Stimulated activated CD4-positive, alpha-beta T cell treated with anti-CD3 and anti-CD28 coated beads, Interleukin-12 subunit alpha, Interleukin-12 subunit beta, amount 100 ng/mL, for 4 hours (primary cell): ENCODE measurements at places on chromosomes 2 and 18.

DNA sequence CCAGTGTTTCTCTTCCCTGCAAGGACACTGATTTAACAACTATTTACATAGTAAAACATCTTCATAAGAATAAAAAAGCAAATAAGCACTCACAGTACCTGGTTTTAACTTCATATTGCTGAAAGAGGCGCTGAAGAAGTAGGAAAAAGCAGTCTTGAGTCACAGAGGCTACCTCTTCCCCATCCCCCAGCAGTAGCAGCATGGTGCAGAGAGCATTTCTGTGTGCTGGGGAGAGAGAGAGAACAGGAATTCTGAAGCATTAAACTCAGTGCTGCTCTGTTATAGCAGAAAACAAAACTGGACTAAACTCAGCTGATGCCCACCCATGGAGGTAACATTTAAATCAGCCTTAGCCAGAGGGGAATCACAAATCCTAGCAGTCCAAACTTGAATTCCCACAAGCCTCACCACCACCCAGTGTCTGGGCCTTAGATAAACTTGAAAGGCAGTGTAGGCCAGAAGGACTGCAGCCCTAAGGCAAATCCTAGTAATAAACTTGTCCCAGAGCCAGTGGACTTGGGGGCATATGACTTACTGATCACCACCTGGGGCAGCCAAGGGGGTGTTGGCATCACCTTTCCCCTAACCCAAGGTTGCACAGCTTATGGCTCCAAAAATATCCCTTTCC, 321.8 kb upstream of the CWC22 start:
- no peak for DNase-seq

- no peak for DNase-seq
Observed at GRCh38 chr18:50548160-50548559, 11.7 kb upstream of the MAPK4 start.

DNA sequence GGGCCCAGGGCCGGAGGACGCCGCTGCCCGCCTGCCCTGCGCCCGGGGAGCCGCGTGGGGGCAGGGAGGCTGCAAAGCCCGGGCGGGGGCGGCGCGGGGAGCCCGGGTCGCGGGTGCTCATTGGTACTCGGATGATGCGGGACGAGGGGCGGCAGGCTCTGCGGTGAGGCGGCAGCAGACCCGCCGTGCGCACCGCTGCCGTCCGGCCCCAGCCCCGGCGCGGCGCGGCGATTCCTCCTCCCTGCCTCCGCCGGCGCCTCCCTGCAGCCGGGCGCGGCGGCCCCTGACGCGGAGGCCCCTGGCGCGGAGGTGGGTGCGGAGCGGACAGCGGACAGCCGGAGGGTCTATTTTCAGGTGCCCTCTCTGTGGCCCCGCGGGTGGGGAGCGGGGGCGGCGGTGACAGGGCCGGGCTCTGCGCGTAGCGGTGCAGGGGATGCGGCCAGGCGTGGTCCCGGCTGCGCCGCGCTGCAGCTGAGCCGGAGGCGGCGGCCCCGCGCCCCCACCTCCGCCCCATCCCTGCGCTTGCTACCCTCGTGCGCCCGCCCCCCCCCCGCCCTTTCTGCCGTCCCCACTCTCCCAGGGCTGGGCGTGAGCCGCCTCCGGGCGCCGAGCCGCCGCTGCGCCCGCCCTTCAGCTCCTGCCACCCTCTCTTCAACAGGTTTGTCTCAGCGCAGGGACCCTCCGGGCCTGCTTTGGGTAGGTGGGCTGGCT, 640 bp downstream of the SPTBN1 start:
- peak; percentile 7 for DNase-seq

DNA sequence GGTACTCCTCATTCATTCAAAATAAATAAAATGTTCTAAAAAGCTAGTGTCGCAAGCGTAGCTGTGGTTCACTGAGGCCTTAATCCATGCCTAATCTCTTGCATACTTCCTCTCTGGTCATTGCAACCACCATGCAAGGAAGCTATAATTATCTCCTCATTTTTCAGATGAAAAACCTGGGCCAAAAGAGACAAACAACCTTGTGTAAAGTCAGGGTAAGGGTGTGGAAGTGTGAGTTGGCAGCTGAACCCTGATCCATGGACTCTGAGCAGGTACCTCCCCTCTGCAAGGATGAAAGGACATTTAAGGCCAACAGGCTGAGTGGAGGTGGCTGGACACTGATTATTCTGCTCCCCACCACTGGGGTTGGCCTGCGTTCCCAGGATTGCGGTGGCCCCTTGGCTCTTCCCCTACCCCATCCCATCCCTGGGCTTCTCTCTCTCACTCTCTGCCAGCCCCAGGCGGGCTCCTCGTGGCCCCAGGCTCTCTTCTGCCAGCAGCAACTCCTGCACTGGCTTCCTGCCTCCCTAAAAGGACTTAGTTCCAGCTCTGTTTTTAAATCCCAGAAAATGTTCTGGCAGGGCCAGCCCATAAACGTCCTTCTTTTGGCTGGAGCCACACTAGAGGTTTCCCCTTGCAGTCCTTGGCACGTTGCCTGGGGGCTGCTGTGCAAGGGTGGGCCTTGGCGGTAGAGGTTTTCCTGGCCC, 72.0 kb upstream of the AFF3 start:
- DNase-seq: no peak

GRCh38 chr2:145530653-145531052, 1010.7 kb upstream of the ZEB2 start:
- DNase-seq: no peak

DNA sequence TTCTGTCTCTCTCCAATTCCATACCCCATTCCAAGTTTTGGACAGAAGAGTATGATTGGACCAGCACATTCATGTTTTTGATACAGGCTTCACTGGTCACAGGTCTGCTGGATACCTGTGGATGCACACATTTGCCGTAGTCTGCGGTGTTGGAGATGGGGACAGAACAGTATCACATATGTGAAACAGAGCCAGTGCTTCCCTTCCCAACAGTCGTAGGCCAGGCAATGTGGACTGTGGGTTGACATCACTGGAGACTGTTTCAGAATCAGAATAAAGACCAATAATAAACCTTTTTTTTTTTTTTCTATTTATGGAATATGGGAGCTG, 18.7 kb downstream of the ACSL3 start:
- DNase-seq: no peak

DNA sequence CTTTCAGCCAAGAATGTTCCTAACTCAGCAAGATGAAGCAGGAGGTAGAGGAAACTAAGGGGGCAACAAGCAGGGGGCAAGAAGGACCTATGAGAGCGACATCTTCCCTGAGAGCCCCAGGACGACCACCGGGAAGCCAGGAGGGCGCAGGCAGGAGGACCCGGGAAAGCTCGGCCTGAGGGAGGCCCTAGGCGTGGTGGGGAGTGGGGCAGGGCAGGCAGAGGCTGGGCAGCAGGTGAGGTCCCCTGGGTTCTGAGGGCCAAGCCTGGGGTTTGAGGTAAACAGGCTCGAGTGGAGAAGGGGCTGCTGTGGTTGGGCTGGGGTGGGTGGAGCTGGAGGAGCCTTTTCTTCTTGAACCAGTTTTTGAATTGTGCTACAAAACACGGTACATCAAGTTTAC, 1.3 kb upstream of the ALPI start:
- DNase-seq: no peak

GRCh38 chr2:174614261-174614660, 16.7 kb upstream of the WIPF1 start:
- no peak for DNase-seq

DNA sequence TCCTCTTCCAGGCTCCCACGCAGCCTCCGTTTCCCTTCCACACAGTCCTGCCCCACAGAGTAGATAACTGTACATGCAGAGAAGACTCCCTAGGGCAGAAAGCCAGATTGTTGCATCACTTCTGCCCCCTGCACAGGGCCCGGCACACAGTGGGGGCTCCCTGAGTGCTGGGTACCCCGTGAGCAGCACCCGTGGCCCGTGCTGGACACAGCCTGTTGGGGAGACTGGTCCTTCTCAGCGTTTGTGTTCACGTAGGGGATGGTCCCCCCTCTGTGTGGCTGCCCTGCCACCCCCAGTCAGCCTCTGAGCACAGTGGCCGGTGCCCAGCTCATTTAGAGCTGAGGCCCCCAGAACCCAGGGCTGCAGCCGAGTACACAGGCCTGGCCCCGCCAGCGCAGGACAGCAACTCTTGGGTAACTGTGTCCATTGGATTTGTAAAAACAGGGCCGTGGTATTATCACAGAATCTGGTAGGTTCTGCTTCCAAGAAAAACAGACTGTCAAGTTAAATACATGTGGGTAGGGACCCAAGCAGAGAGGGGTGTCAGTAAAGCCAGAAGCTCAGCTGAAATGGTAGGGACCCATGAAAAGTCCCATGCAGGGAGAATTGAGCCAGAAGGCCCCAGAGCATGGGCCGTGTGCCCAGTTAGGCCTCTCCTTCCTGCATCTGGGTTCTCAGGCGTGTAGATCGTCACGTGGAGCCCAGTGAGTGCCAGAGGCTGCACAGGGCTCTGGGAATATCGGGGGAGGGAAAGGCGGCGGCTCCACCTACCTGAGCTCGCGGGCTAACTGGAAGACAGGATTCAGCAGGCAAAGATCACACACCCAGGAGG, 257.3 kb downstream of the ATAD2B start:
- DNase-seq: no peak

DNA sequence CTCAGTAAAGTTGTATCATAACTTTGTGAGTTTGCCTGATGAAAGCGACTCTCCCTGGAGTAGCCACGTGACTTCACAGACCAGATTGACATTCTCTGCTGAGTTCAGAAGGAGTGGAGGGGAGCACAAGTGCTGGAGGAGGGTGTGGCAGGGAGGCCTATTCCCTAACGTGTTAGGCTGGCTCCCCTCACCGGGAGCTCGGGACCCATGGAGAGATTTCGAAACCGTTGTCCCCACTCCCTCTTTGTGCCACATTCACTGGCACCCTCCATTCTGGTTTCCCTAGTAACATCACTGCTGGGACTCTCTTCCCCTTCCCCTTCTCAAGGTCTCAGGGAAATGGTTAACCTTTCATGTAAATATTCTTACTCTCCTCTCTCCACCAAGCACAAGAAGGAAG, 279.9 kb downstream of the ALPK2 start:
- no peak for DNase-seq

- no peak for DNase-seq
Observed at GRCh38 chr2:133676392-133677130, 108.3 kb upstream of the NCKAP5 start.

DNA sequence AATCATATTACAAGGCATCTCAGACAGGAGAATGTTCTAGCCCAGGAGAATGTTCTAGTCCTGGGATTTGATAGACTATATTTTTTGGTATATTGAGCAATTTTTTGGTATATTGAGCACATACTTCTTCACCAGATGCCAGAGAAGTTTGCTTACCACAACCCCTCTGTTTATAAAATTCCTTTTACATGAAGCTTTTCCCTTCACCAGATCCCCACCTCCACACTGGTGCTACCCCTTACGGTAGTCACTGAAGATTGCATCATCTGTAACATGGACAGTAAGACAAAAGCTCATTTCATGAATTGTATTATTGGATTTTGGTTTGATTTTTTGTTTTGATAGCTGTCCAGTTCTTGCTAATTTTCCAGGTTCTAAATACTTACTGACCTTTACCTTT, 7.2 kb upstream of the HNMT start:
- no peak for DNase-seq

- no peak for DNase-seq
Observed at GRCh38 chr2:36882532-36882931, 83.8 kb downstream of the STRN start.

- no peak for DNase-seq
Observed at GRCh38 chr2:9941196-9941995, 10.1 kb upstream of the GRHL1 start.

- no peak for DNase-seq
Observed at GRCh38 chr18:25256439-25256838, 95.5 kb downstream of the ZNF521 start.

GRCh38 chr2:57080035-57080434, 896.2 kb downstream of the CCDC85A start:
- no peak for DNase-seq

DNA sequence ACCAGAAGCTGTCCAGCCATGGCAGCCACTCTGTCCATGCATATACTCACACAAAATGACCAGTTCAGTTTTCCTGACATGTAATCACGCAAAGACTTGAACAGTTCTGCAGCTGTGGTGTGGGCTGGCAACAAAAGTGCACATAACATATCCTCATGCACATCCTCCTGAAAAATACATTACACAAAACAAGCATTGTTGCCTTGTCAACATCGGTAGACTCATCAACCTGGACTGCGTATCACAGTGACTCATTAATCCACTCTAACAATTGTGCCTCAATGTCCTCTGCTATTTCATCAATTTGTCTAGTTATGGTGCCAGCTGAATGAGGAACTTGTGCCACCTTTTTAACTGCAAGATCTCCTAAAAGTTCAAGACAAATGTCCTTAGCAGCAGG, 19.5 kb downstream of the RBKS start:
- no peak for DNase-seq

- no peak for DNase-seq
Observed at GRCh38 chr18:62610701-62611411, 88.0 kb downstream of the ZCCHC2 start.

GRCh38 chr2:99810225-99810624, 320.4 kb upstream of the REV1 start:
- DNase-seq: no peak

- DNase-seq: no peak
Observed at GRCh38 chr18:26926066-26926675, 60.7 kb upstream of the AQP4 start.

DNA sequence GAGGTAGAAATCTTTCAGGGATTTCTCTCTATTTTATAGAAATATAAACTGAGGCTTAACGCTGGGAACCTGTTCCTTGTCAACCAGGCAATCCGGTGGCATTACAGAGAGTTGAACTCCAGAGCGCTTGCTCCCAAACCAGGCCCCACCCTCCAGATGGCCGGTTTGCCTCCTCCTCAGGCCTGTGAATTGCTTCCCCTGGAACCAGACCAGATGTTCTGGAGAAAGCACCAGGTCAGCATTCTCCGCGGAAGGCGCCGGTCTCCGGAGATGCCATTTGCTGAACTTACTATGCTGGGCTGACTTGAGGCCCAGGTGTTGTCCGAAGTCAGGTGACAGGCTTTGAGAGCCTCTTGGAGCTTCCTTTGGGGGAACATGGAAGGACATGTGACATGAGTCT, 17.2 kb downstream of the TNP1 start:
- no peak for DNase-seq

GRCh38 chr18:28814365-28814764, 637.4 kb upstream of the CDH2 start:
- DNase-seq: no peak

DNA sequence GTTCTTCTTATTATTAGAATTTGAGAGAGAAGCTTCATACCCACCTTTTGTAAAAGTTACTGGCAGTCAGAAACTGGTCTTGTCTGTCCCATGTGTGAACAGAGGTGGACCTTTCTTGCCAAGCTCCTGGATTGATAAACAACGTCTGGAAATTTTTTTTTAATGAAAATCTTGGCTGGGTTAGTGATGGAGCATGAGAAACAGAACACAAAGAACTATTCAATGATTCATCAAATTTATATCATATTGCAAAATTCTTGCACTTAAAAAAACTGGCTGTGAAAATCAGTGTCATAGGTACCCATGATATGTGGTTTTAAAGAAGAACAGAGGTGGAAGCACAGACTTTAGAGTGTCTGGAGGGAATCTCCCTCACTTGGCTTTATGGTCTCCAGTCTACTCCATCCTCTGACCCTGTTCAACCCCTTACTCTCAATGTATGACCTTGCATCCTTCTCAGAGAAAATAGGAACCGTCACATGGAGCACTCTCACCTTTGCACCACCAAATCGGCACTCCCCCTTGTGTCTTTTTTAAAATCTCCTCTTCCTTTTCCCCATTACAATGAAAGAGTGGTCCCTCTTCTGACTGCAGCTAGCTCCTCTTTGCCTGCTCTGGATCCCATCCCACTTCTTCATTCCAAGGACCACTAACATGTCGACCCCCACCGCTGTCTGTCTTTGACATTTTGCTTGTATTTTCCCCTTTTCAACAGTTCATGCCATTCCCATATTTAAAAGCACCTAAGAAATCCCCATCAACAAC, 58.2 kb downstream of the COPS8 start:
- no peak for DNase-seq
